ENCODE measurements at places on chromosomes 2 and 18.
A peak's percentile ranks its signal among the peaks of the same experiment; 100 is the strongest.

GRCh38 chr2:59034837-59035236 lies 793.7 kb upstream of the FANCL start:
- DNase-seq = no peak

- no peak for DNase-seq
Observed at GRCh38 chr18:78540636-78541529, 438.7 kb upstream of the SALL3 start.

DNA sequence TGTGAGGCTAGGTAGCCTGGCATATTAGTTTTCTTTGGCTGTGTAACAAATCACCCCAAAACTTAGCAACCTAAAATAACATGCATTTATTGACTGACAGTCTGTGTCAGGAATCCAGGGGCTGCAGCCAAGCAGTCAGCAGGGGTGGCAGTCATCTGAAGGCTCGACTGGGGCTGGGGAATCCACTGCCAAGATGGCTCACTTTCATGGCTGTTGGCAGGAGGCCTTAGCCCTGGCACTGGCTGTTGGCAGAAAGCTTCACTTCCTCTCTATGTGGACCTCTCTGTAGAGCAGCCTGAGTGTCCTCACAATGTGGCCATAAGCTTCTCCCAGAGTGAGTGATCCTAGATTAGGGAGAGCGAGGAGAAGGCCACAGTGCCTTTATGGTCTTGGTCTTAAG lies 78.0 kb downstream of the LTBP1 start:
- no peak for DNase-seq

GRCh38 chr18:7921938-7922587 lies 354.9 kb downstream of the PTPRM start:
- no peak for DNase-seq

DNA sequence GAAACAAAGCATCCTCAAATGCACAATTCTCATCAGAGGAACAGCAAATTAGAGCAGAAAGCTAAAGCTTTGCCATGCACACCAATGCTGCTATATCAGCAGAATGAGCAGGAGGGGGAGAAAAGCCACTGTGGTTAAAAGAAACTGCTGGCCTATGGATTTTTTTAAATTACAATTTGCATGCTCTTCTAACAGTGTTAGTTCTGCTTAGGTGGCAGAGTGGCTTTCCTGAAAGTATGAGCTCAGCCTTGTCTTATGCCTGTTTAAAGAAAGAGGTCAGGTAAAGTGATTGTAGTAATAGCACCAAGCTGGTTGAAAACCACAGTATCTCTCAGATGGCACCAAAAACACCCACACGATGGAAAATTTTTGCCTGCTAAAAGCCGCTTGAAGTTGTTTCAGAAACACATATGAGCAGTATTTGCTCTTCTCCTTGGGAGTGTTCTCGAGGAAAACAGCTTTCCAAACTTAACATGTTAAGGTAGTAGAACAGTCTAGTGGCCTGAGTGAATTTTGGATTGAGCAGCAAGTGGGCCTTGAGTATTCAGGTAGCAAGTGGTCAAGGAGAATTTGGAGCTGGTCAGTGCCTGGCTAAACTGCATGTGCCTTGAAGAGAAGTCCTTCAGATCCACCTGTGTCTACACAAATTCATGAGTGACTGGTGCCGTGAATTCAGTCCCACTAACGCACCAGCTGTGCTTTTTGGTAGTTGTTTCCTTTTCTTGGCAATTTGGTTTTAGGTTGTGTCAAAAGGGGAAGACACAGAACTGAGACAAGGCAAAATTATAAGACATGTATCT lies 19.6 kb upstream of the NDUFV2 start:
- DNase-seq = peak; percentile 82

DNA sequence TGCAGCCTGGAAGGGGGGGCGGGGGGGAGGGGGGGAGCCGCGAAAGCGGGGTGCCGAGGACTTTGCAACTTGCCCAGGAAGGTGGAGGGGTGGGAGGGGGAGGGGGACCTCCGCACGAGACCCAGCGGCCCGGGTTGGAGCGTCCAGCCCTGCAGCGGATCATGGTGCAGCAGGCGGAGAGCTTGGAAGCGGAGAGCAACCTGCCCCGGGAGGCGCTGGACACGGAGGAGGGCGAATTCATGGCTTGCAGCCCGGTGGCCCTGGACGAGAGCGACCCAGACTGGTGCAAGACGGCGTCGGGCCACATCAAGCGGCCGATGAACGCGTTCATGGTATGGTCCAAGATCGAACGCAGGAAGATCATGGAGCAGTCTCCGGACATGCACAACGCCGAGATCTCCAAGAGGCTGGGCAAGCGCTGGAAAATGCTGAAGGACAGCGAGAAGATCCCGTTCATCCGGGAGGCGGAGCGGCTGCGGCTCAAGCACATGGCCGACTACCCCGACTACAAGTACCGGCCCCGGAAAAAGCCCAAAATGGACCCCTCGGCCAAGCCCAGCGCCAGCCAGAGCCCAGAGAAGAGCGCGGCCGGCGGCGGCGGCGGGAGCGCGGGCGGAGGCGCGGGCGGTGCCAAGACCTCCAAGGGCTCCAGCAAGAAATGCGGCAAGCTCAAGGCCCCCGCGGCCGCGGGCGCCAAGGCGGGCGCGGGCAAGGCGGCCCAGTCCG lies 540 bp downstream of the SOX11 start:
- no peak for DNase-seq

DNA sequence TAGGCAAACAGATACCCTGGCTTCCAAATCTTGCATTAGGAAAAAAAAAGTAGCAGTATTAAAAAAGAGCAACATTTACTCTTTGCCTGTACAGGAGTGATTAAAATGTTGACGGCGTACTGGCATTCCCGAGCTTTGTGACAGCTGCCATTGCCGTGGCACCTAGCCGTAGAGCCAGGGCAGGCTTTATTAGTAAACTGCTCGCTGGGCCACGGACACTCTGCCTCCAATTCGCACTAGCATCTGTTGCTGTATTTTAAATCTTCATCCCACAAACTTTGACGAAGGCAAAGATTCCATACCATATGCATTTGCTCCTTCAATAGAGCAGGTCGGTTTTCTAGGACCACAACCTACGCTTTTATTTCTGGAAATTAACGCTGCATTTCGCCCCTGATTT lies 44.5 kb upstream of the EPHA4 start:
- no peak for DNase-seq

GRCh38 chr2:237421542-237422116 lies 7.7 kb upstream of the COL6A3 start:
- DNase-seq = no peak

DNA sequence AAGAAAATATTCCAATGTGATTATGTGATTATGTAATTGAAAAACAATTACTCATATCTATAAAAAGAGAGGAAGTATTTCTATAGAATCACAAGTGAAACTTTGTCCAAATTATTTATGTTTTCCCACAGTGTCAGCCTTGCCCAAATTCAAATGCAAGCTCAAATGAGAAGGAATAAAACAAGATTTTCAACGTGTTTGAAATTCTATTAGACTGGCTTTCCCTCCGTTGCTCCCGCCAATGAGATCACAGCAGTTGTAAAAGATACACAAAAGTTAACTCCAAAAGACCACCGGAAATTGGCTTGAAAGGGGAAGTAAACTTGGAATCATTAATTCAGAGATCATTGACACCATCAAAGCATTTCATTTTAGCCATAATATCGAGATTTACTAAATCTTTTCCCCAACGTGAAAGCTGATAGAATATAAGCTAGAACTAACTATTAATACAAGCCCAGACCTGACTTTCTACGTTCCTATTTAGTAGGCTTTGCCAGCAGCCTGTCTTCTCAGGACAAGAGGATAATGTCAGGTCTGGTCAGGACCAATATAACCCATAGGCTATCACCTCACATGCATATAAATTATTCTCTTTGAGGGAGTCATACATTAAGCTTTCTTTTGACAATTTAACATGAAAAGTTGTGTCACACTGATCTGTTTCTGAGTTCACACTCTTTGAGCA lies 222.6 kb upstream of the CHAC2 start:
- no peak for DNase-seq

- no peak for DNase-seq
Observed at GRCh38 chr2:190950566-190950991, 63.4 kb downstream of the STAT1 start.

- no peak for DNase-seq
Observed at GRCh38 chr2:242063850-242064249, 194.3 kb downstream of the RTP5 start.

- no peak for DNase-seq
Observed at GRCh38 chr2:75538521-75539490, 21.9 kb downstream of the EVA1A start.

DNA sequence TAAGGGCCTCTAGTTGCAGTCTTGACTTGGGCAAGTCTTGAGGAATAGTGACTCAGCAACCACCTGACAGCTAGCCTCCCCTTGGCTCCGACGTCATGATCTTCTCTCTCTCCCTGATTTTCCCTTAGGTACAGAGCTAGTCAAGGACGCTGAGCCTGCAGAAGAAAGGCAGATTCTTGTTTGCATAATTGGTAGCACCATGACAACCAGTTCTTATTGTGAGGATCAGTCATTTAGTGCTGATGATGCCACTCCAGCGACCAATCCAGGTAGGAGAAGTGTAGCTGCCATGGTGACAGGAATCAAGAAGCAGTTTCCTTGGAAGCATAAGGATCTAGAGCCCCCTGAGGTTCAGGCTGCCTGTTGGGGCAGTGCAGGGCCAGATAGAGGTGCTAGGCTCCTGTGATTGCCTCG lies 2.8 kb upstream of the RESP18 start:
- DNase-seq = no peak

GRCh38 chr18:50297621-50298442 lies 10.3 kb upstream of the CXXC1 start:
- no peak for DNase-seq

DNA sequence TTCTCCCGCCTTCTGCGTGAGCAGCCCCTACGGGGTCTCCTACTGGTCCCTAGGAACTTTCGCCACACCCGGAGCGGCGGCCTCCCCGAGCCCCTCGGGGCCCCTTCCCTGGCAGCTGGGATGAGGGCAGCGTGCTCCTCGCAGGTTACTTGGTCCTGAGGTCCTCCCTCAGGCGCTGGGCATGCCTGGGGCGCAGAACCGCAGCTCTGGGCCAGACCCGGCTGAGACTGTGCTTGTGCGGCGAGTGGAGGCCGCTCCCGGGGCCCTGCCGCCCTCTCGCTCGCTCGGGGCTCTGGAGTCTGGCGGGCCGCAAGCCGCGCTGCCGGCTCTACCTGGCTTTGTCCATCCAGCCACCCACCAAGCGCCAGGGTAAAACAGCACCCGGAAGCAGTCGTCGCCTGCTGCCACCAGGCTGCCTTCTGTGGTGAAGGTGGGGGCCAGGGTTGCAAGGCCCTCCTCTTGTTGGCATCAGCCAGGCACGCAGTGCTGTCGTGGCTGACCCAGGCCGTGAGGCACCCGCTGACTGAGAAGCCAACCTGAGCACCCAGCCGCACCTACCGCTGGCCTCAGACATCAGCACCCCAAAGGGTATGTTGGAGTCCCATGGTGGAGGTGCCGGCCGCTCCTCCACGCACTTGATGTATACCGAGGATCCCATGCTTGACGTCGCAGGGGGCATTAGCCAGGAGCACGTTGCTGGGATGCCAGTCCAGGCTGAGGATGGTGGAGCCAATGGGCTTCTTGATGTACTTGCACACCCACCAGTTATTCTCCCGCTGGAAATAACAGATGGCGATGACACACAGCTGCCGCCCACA lies 46.1 kb upstream of the PTH2R start:
- no peak for DNase-seq

DNA sequence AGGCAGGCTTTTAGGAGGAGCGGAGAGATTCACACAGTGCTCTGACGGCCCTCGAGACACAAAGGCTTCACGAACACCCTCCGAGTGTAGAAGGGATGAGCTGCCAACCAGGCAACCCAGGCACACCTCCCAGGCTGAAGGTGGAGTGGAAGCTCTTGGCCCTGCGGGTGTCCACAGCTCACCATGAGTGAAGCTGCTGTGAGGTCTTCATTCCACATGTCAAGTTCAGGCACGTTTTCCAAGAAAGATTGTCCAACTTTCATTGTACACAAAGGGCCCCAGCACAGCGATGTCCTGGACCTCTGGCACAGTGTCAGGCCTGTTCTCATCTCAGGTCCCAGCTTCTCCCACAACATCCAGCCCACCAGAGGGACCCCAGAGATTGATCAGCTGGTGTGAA lies 13.4 kb downstream of the PARD6G start:
- DNase-seq = no peak
